ENCODE measurements at places on chromosomes 6 and 20. TPM values are rescaled to one million over a fixed set of nuclear protein-coding genes. Genes with fewer than 3 reads are reported as not detected.

ABHD16B gene
- not detected for total RNA-seq

DNA sequence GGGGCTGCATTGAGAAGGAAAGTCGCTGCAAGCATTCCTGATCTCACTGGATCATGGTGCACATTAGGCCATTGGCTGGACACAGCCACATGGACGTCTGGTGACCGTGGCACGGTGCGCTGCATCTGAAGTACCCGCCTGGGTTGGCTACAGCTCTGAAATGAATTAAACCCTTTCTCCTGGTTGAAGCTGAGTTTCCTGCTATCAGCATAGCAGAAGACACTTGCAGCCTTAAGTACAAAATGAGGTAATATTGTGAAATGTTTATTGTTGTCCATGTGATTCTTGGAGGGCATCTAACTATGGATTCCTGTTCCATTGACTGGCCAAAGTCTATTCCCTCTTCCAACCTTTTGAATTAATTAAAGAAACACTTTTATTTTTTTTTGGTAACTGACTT lies 89.8 kb upstream of the ADTRP start:
- no peak for DNase-seq

GRCh38 chr6:6730831-6731230 lies 142.3 kb downstream of the LY86 start:
- no peak for DNase-seq

DNA sequence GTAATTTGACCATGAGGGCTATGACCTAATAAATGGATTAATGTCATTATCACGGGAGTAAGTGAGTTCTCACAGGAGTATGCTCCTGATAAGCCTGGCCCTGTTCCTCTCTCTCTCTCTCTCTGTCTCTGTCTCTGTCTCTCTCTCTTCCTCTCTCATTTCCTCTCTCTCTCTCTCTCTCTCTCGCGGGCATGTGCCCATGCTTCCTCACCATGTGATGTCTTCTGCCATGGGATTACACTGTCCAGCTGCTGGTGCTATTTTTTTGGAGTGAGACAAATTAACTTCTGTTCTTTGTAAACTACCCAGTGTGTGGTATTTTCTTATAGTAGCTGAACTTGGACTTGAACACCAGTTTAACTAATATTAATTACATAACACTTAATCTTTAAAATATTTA lies 374.3 kb upstream of the GJE1 start:
- DNase-seq = no peak

COL21A1 gene
- 49.1 TPM for total RNA-seq
